Progenitor cell of endocrine pancreas (in vitro differentiated cells): ENCODE measurements at places on chromosomes 2 and 18. TPM values are rescaled to one million over a fixed set of nuclear protein-coding genes. Genes with fewer than 3 reads are reported as not detected.

DNA sequence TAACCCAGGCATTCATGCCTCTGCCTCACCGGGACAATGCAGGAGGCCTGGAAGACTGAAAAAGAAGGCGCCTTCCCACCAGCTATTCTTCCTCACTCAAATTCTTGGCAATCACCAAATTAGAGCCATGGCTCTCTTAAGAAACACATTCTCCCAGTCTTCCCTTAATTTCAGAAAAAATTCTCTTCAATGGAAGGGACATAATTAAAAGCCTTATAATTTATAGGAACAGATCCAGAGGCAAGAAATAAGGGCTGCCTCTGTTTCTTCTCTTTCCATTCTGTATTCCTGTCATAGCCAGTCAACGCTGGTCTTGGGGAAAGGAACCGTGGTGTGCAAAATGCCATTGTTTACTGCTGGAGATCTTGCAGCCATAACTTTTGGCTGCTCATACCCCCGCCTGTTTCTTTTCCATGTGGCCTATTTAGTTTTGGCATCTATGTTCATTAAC lies 32.8 kb downstream of the DTNA start:
- no peaks in the 10 kb centered on the region for H3K36me3 ChIP-seq
- no peak overlapping the region for H3K4me3 ChIP-seq
- H3K4me1 ChIP-seq = peaks cover 4% of the 10 kb centered on the region
- H3K27me3 ChIP-seq = no peaks in the 10 kb centered on the region
- no peak for DNase-seq

DNA sequence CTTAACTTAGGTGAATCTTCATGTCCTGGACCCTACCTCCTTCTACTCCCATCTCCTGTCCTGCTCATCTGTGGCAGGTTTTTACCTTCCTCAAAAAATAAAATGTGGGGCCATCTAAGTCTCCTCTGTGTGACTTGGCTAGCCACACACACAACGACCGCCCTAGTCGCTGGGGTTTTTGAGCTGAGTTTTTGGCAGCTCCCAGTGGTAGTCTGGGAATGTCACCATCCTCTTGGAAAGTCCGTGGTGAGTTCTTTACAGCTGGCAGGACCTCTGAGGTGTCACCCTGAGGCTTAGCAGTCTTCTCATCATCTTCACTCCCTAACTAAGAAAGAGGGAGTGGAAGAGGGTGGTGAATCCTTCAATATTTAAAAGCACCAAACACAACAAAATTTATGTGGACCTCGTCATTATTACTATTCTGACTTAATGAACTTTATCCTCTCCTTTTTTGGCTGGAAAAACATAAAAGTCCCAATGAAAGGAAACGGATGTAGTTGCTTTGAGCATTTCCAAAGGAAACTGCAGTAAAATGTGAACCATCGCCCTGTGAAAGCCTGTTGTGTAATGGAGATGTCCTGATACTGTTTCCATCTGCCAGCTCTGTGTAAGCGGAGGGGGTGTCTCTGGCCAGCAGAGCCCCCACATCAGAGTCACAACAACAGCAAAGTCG lies 78.6 kb downstream of the VAPA start:
- no peak overlapping the region for H3K4me3 ChIP-seq
- peaks cover 27% of the 10 kb centered on the region for H3K4me1 ChIP-seq
- peaks cover 16% of the 10 kb centered on the region for H3K27me3 ChIP-seq
- no peaks in the 10 kb centered on the region for H3K36me3 ChIP-seq
- no peak overlapping the region for H3K27ac ChIP-seq
- DNase-seq = no peak

- no peaks in the 10 kb centered on the region for H3K27me3 ChIP-seq
- H3K27ac ChIP-seq = no peak overlapping the region
- no peaks in the 10 kb centered on the region for H3K4me1 ChIP-seq
- H3K36me3 ChIP-seq = peaks cover 1% of the 10 kb centered on the region
Observed at GRCh38 chr18:33660696-33661310, 82.8 kb downstream of the ASXL3 start.

- H3K27me3 ChIP-seq = no peaks in the 10 kb centered on the region
- peaks cover 30% of the 10 kb centered on the region for H3K4me1 ChIP-seq
- H3K4me3 ChIP-seq = no peak overlapping the region
- no peak for DNase-seq
- peaks cover 1% of the 10 kb centered on the region for H3K36me3 ChIP-seq
Observed at GRCh38 chr18:31646332-31647126, 37.9 kb downstream of the B4GALT6 start.

Gene RAB3GAP1
- 33.7 and 34.7 TPM in 2 replicates for total RNA-seq

Gene UPP2
- not detected in 2 replicates for total RNA-seq

Gene FAM228B
- total RNA-seq = 25.4 and 27.5 TPM in 2 replicates

GRCh38 chr2:30072250-30072842 lies 74.5 kb upstream of the YPEL5 start:
- H3K36me3 ChIP-seq = no peaks in the 10 kb centered on the region
- no peak overlapping the region for H3K27ac ChIP-seq
- H3K4me3 ChIP-seq = no peak overlapping the region

Gene IL37
- total RNA-seq = not detected in 2 replicates

Gene RNF152
- total RNA-seq = 32.0 and 33.4 TPM in 2 replicates

GRCh38 chr2:18077704-18078103 lies 199.2 kb downstream of the KCNS3 start:
- H3K27ac ChIP-seq = no peak overlapping the region
- H3K4me1 ChIP-seq = no peaks in the 10 kb centered on the region
- no peak overlapping the region for H3K4me3 ChIP-seq
- H3K27me3 ChIP-seq = peaks cover 12% of the 10 kb centered on the region

GRCh38 chr2:144832048-144832447 lies 312.1 kb upstream of the ZEB2 start:
- no peaks in the 10 kb centered on the region for H3K4me1 ChIP-seq
- no peak for DNase-seq
- H3K36me3 ChIP-seq = no peaks in the 10 kb centered on the region
- no peak overlapping the region for H3K4me3 ChIP-seq
- H3K27me3 ChIP-seq = no peaks in the 10 kb centered on the region
- no peak overlapping the region for H3K27ac ChIP-seq

- no peak overlapping the region for H3K27ac ChIP-seq
- H3K27me3 ChIP-seq = no peaks in the 10 kb centered on the region
- H3K4me1 ChIP-seq = peaks cover 7% of the 10 kb centered on the region
- no peaks in the 10 kb centered on the region for H3K36me3 ChIP-seq
- no peak overlapping the region for H3K4me3 ChIP-seq
- DNase-seq = no peak
Observed at GRCh38 chr18:6672821-6673308, 56.7 kb upstream of the ARHGAP28 start.

Gene HOXD8
- total RNA-seq = not detected in 2 replicates

- peak overlapping the region; percentile 66 for H3K27ac ChIP-seq
- H3K4me3 ChIP-seq = no peak overlapping the region
- no peak for DNase-seq
- peaks cover 10% of the 10 kb centered on the region for H3K27me3 ChIP-seq
- peaks cover 4% of the 10 kb centered on the region for H3K4me1 ChIP-seq
Observed at GRCh38 chr2:217074576-217075255, 214.9 kb upstream of the TNP1 start.

Gene MALL
- 6.9 TPM in 2 replicates for total RNA-seq

- H3K4me1 ChIP-seq = peaks cover 18% of the 10 kb centered on the region
- H3K27me3 ChIP-seq = no peaks in the 10 kb centered on the region
- no peak for DNase-seq
- H3K4me3 ChIP-seq = no peak overlapping the region
- H3K27ac ChIP-seq = peak overlapping the region; percentile 50
- peaks cover 41% of the 10 kb centered on the region for H3K36me3 ChIP-seq
Observed at GRCh38 chr18:9578306-9578705, 36.1 kb downstream of the PPP4R1 start.

Gene SEMA4C
- 74.8 and 75.0 TPM in 2 replicates for total RNA-seq

GRCh38 chr2:241036397-241036963 lies 38.1 kb downstream of the SNED1 start:
- H3K4me3 ChIP-seq = no peak overlapping the region
- H3K4me1 ChIP-seq = no peaks in the 10 kb centered on the region
- H3K36me3 ChIP-seq = no peaks in the 10 kb centered on the region
- H3K27ac ChIP-seq = no peak overlapping the region
- H3K27me3 ChIP-seq = peaks cover 44% of the 10 kb centered on the region
- DNase-seq = no peak

Gene BMP10
- not detected in 2 replicates for total RNA-seq

GRCh38 chr18:27395752-27396151 lies 210.6 kb upstream of the CHST9 start:
- H3K27ac ChIP-seq = no peak overlapping the region
- no peak overlapping the region for H3K4me3 ChIP-seq
- DNase-seq = no peak

DNA sequence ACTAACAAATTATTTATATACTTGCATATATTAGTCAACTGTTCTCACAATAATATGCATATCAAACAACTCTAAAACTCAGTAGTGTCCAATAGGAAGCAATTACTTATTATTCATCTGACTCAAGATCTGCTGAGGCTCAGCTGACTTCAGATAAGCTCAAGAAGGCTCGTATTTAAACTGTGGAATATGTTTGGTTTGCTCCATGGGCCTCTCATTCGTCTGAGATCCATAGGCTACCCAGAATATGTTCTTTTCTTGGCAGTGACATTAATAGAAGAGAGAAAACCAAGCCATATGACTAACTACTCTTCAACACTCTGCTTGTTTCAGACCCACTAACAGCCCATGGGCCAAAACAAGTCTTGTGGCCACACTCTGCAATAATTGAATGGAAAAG lies 107.7 kb upstream of the MAP2 start:
- H3K27ac ChIP-seq = no peak overlapping the region
- no peaks in the 10 kb centered on the region for H3K36me3 ChIP-seq
- H3K27me3 ChIP-seq = no peaks in the 10 kb centered on the region
- no peak for DNase-seq
- H3K4me1 ChIP-seq = peaks cover under 1% of the 10 kb centered on the region

Gene MRPS5
- 59.8 and 62.5 TPM in 2 replicates for total RNA-seq

GRCh38 chr2:197360744-197361156 lies 50.2 kb upstream of the ANKRD44 start:
- H3K27me3 ChIP-seq = no peaks in the 10 kb centered on the region
- H3K4me1 ChIP-seq = no peaks in the 10 kb centered on the region
- no peak overlapping the region for H3K4me3 ChIP-seq

- H3K4me1 ChIP-seq = peaks cover 25% of the 10 kb centered on the region
- H3K4me3 ChIP-seq = no peak overlapping the region
- H3K27me3 ChIP-seq = peaks cover 3% of the 10 kb centered on the region
- no peaks in the 10 kb centered on the region for H3K36me3 ChIP-seq
- H3K27ac ChIP-seq = no peak overlapping the region
Observed at GRCh38 chr2:160267022-160267421, 67.0 kb upstream of the ITGB6 start.

DNA sequence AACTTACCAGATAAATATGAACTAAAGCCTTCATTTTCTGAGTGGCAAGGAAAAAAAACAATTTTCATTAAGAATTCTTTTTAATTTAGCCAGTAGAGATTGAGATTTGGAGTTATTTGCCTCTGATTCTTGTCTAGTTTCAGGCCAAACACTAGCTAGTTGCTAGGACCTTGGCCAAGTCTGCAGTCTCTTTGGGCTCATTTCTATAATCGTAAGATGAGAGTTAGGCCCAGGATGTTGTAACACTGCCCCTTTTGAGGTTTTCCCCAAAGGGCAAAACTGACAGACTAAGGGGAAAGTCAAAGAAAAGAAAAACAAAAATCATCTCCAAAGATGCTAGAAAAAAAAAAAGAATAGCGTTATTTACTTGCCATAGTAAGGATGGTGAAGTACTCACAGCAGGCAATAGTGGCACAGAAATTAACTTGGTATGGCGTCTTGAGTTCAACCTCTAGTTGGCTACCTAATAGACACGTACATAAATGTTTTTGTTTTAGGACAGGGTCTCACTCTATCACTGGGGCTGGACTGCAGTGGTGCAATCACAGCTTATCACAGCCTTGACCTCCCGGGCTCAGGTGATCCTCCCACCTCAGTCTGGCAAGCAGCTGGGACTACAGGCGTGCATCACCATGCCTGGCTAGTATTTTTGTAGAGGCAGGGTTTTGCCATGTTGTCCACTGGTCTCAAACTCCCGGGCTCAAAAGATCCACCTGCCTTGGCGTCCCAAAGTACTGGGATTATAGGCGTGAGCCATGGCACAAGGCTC lies 23.0 kb upstream of the ADAM17 start:
- H3K27ac ChIP-seq = peak overlapping the region; percentile 45
- H3K27me3 ChIP-seq = no peaks in the 10 kb centered on the region
- no peak overlapping the region for H3K4me3 ChIP-seq
- peaks cover 4% of the 10 kb centered on the region for H3K4me1 ChIP-seq

DNA sequence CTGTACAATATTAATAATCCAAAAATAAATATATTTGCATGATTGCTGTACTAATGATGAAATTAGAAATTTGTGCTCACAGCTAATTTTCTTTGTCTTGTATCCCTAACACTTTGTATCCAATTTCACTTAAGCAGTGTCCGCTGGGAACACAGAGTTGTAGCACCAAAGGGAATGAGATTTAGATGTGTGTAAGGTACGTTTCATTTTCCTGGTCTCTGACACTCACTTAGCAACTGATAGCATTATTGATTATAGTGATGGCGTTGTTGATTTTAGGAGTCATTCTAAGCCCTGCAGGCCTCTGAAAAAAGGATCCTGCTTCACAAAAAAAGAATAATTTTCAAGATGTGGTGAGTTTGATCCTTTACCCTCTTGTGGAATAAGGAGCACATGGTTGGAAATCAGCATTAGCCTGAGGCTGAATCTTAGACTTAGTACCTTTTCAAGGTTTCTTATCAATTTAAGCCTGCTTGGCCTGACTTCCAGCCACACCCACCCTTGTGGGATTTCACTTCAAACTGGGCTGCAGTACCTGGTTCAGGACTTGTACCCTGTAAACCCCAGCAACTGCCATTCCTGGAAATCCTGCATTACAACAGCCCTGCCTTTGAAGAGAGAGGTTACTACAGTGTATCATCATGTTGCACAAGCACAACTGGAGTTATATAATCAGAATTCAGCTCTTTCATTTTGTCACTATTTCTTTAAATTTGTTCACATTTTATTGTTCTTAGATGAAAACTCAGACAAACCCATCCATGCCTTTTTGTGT lies 116.2 kb downstream of the RND3 start:
- no peaks in the 10 kb centered on the region for H3K27me3 ChIP-seq
- no peaks in the 10 kb centered on the region for H3K36me3 ChIP-seq
- no peak overlapping the region for H3K4me3 ChIP-seq
- no peak for DNase-seq
- H3K4me1 ChIP-seq = peaks cover 26% of the 10 kb centered on the region

Gene DYNC2LI1
- 29.2 and 30.1 TPM in 2 replicates for total RNA-seq

DNA sequence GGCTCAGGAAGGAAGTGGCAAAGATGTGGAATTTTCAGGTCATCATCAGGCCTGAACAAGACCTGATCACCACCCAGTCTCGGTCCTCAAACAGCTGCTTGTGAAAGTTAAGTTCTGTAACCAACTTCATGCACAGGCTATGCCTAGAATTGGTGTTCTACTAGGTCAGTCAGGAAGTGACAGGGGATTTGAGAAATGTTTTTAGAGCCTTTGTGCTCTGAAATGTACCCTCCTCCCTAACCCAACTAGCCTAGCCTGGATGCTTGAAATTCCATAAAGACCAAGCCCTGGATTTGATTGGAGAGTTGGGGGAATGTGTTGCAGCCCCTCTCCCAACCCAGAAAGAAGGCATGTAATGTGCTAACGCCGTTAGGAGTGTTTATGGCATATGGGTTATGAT lies 63.3 kb downstream of the TGOLN2 start:
- H3K4me3 ChIP-seq = no peak overlapping the region
- no peaks in the 10 kb centered on the region for H3K27me3 ChIP-seq
- peak overlapping the region; percentile 80 for H3K27ac ChIP-seq
- H3K4me1 ChIP-seq = peaks cover 56% of the 10 kb centered on the region

GRCh38 chr2:216318521-216318874 lies 53.8 kb downstream of the MARCHF4 start:
- no peaks in the 10 kb centered on the region for H3K36me3 ChIP-seq
- no peak overlapping the region for H3K27ac ChIP-seq
- H3K4me1 ChIP-seq = peaks cover 1% of the 10 kb centered on the region
- H3K4me3 ChIP-seq = no peak overlapping the region
- H3K27me3 ChIP-seq = peaks cover 41% of the 10 kb centered on the region
- DNase-seq = no peak
